ENCODE measurements at places on chromosomes 5 and 9. TPM values are rescaled to one million over a fixed set of nuclear protein-coding genes. Genes with fewer than 3 reads are reported as not detected.

DNA sequence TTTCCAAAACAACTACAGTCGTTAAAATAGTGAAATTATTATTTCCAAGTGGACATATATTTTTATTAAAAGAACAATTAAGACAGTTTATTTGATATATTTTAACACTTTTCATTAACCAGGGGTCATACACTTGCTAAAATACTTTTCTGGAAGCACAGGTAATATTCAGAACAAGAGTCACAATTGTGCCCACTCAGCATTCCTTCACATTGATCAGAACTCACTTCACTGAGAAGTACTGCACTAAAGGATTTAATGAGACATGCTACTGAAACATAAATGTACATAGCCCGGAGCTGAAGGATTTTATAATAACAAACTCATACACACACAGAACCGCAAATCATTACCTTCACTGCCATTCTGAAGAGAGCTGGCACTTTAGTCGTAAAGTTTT is 361.8 kb downstream of the ARL15 start:
- no peak overlapping the region for H3K4me3 ChIP-seq
- no peaks in the 10 kb centered on the region for H3K36me3 ChIP-seq
- no peak for DNase-seq

ABLIM3 gene
- 0.09 TPM for total RNA-seq

PCSK5 gene
- total RNA-seq, result 1.8 TPM

ZNF483 gene
- total RNA-seq, result 2.7 TPM

GRCh38 chr5:88881571-88881971 is 1.4 kb downstream of the MEF2C start:
- no peaks in the 10 kb centered on the region for H3K27me3 ChIP-seq
- H3K4me1 ChIP-seq, result no peaks in the 10 kb centered on the region
- DNase-seq, result no peak
- H3K27ac ChIP-seq, result peak overlapping the region; percentile 32

- no peak overlapping the region for H3K27ac ChIP-seq
- no peak overlapping the region for H3K4me3 ChIP-seq
- H3K27me3 ChIP-seq, result peaks cover 5% of the 10 kb centered on the region
- no peaks in the 10 kb centered on the region for H3K4me1 ChIP-seq
These were observed 7.8 kb upstream of the ALDOB start for GRCh38 chr9:101443364-101443771.

DNA sequence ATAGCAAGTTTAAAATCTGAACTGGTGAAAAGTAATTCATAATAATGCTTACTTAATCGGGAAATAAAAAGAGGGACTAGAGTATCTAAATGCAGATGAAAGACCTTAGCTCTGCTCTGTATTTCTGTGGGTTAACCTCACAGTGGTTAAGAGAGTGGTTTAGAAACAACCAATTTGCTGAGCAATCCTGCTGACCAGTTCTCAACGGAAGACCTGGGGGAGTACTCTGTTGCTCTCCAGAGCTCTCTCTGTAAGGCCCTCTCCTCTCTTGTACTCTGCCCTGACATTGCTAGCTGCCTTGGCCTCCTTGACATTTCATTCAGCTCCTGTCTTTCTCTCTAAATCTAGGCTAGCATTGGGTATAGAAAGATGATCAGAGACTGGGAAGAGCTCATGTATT is 1186.6 kb upstream of the SEMA6A start:
- no peaks in the 10 kb centered on the region for H3K4me1 ChIP-seq
- no peak for DNase-seq
- no peaks in the 10 kb centered on the region for H3K36me3 ChIP-seq
- no peak overlapping the region for H3K4me3 ChIP-seq

- no peak overlapping the region for H3K27ac ChIP-seq
- H3K4me3 ChIP-seq, result no peak overlapping the region
- H3K4me1 ChIP-seq, result no peaks in the 10 kb centered on the region
- no peaks in the 10 kb centered on the region for H3K27me3 ChIP-seq
- no peak for DNase-seq
- no peaks in the 10 kb centered on the region for H3K36me3 ChIP-seq
These were observed 182.1 kb downstream of the ADCY2 start for GRCh38 chr5:7578071-7578470.

PLK2 gene
- total RNA-seq, result 3.0 TPM

GRCh38 chr9:37937366-37937765 is 33.4 kb upstream of the SLC25A51 start:
- H3K4me1 ChIP-seq, result no peaks in the 10 kb centered on the region
- DNase-seq, result no peak
- peak overlapping the region; percentile 13 for H3K27ac ChIP-seq
- no peaks in the 10 kb centered on the region for H3K27me3 ChIP-seq
- H3K36me3 ChIP-seq, result no peaks in the 10 kb centered on the region
- no peak overlapping the region for H3K4me3 ChIP-seq

DNA sequence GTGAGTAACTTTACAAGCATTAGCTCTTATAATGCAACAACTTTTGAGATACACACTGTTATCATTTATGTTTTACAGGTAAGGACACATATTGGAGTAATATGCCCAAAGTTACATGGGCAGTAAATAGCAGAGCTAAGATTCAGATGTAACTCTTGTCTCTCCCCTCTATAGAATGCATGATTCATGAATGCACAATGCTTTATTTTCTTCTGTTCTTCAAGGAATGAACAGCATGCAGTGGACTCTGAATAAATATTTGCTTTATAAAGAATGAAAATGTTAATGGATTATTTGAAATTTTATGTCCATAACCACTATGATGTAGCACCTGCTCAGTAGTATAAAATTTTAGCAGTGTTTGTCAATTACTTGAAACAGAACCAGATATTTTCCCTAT is 629.5 kb downstream of the KCTD16 start:
- H3K4me1 ChIP-seq, result no peaks in the 10 kb centered on the region
- no peaks in the 10 kb centered on the region for H3K27me3 ChIP-seq
- DNase-seq, result no peak
- H3K4me3 ChIP-seq, result no peak overlapping the region
- H3K27ac ChIP-seq, result no peak overlapping the region

- H3K27ac ChIP-seq, result no peak overlapping the region
- no peaks in the 10 kb centered on the region for H3K36me3 ChIP-seq
- no peak overlapping the region for H3K4me3 ChIP-seq
- no peak for DNase-seq
- no peaks in the 10 kb centered on the region for H3K27me3 ChIP-seq
These were observed 17.5 kb downstream of the UBE2QL1 start for GRCh38 chr5:6465831-6466790.

POLE3 gene
- total RNA-seq, result 88.2 TPM

PRRC2B gene
- total RNA-seq, result 146 TPM

MTREX gene
- 109 TPM for total RNA-seq

GRCh38 chr5:93789173-93790067 is 48.0 kb upstream of the POU5F2 start:
- no peaks in the 10 kb centered on the region for H3K27me3 ChIP-seq
- H3K4me3 ChIP-seq, result no peak overlapping the region
- H3K4me1 ChIP-seq, result no peaks in the 10 kb centered on the region
- no peaks in the 10 kb centered on the region for H3K36me3 ChIP-seq
- no peak overlapping the region for H3K27ac ChIP-seq
- no peak for DNase-seq

- H3K27me3 ChIP-seq, result peaks cover 6% of the 10 kb centered on the region
- no peaks in the 10 kb centered on the region for H3K4me1 ChIP-seq
- no peak overlapping the region for H3K27ac ChIP-seq
- DNase-seq, result no peak
- no peak overlapping the region for H3K4me3 ChIP-seq
- H3K36me3 ChIP-seq, result no peaks in the 10 kb centered on the region
These were observed 638 bp downstream of the DIRAS2 start for GRCh38 chr9:90641884-90642487.

GRCh38 chr5:32390819-32391591 is 53.5 kb downstream of the ZFR start:
- DNase-seq, result no peak
- H3K27me3 ChIP-seq, result no peaks in the 10 kb centered on the region
- no peak overlapping the region for H3K27ac ChIP-seq

- no peak overlapping the region for H3K27ac ChIP-seq
- H3K36me3 ChIP-seq, result no peaks in the 10 kb centered on the region
- DNase-seq, result no peak
- no peaks in the 10 kb centered on the region for H3K4me1 ChIP-seq
These were observed 1099.7 kb downstream of the DTWD2 start for GRCh38 chr5:117888688-117889087.

SPINK1 gene
- total RNA-seq, result not detected

- H3K4me1 ChIP-seq, result peaks cover 29% of the 10 kb centered on the region
- no peaks in the 10 kb centered on the region for H3K36me3 ChIP-seq
- H3K27me3 ChIP-seq, result no peaks in the 10 kb centered on the region
- peak; percentile 32 for DNase-seq
- H3K27ac ChIP-seq, result peak overlapping the region; percentile 78
These were observed 492 bp downstream of the RABL6 start for GRCh38 chr9:136808075-136808805.

OR1L4 gene
- not detected for total RNA-seq

IRGM gene
- total RNA-seq, result 1.1 TPM

- H3K27ac ChIP-seq, result no peak overlapping the region
- no peaks in the 10 kb centered on the region for H3K27me3 ChIP-seq
- peak overlapping the region; percentile 58 for H3K4me3 ChIP-seq
- H3K4me1 ChIP-seq, result peaks cover 17% of the 10 kb centered on the region
These were observed 1.7 kb downstream of the SSBP2 start for GRCh38 chr5:81749192-81749560.

NPR3 gene
- not detected for total RNA-seq

GRCh38 chr5:95283022-95283615 is 1.8 kb downstream of the MCTP1 start:
- no peak overlapping the region for H3K27ac ChIP-seq
- no peak for DNase-seq
- peaks cover 17% of the 10 kb centered on the region for H3K27me3 ChIP-seq
- H3K36me3 ChIP-seq, result no peaks in the 10 kb centered on the region
- no peaks in the 10 kb centered on the region for H3K4me1 ChIP-seq

- no peaks in the 10 kb centered on the region for H3K27me3 ChIP-seq
- H3K27ac ChIP-seq, result no peak overlapping the region
- no peaks in the 10 kb centered on the region for H3K4me1 ChIP-seq
- DNase-seq, result no peak
- no peaks in the 10 kb centered on the region for H3K36me3 ChIP-seq
- no peak overlapping the region for H3K4me3 ChIP-seq
These were observed 36.5 kb upstream of the SH3PXD2B start for GRCh38 chr5:172490514-172491461.

DNA sequence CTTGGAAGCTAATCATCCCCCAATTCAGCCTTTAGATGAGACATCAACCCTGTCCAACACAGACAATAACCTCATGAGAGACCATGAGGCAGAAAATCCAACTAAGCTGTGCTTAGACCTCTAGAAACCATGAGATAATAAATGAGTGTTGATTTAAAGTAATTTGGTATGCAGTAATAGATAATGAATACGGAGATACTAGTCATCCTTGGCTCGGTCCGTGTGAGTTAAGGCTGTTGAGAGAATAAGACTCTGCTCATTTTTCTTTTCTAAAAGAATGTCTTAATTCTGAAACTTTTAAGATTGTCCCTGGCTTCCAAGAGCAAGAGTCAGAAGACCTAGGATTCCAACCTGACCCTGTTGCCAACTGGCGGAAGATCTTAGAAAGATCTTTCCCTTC is 6.1 kb downstream of the TNC start:
- H3K36me3 ChIP-seq, result no peaks in the 10 kb centered on the region
- H3K4me3 ChIP-seq, result no peak overlapping the region
- no peaks in the 10 kb centered on the region for H3K27me3 ChIP-seq
- DNase-seq, result no peak
- H3K4me1 ChIP-seq, result no peaks in the 10 kb centered on the region

DNA sequence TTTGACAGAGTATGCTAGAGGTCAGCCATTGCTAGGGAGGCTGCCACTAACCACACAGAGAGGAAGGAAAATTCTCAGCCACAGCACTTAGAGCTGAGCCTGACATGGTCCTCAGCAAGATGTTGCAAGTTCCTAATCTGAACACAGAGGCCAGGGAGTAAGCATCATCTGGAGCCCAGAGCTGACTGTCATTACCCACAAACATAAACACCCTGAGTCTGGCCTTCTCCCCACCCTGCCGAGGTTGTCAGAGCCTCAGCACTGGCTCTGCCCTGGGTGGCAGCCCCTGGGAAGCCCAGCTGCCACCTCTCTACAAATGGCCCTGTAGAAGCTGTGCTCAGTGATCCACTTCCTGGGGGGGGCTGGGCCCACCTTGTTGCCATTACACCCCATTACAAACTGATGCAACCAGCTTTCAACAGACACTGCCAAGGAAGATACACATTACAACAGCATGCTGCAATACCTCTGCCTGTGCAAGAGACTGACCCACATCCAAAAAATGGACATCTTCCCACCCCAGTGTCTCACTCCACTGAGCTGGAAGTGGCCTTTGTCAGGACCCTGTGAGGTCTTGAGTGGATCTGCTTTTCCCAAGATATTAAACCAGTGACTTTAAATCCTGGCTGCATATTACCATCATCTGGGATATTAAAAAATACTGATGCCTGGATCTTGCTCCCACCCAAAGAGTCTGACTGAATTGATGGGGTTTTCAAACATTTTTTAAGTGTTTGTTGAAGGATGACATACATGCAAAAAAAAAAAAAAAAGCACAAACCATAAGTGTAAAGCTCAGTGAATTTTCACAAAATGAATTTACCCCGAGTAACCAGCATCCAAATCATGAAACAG is 33.0 kb downstream of the IRF1 start:
- H3K27me3 ChIP-seq, result no peaks in the 10 kb centered on the region
- peak overlapping the region; percentile 23 for H3K4me3 ChIP-seq
- peak; percentile 41 for DNase-seq
- H3K27ac ChIP-seq, result peak overlapping the region; percentile 93

LEAP2 gene
- 2.7 TPM for total RNA-seq

- H3K27me3 ChIP-seq, result no peaks in the 10 kb centered on the region
- no peak for DNase-seq
- no peak overlapping the region for H3K4me3 ChIP-seq
- H3K4me1 ChIP-seq, result peaks cover 9% of the 10 kb centered on the region
These were observed 63.6 kb downstream of the NIPBL start for GRCh38 chr5:36939969-36940858.

- no peaks in the 10 kb centered on the region for H3K4me1 ChIP-seq
- H3K27me3 ChIP-seq, result no peaks in the 10 kb centered on the region
- no peaks in the 10 kb centered on the region for H3K36me3 ChIP-seq
- peak overlapping the region; percentile 1 for H3K27ac ChIP-seq
- H3K4me3 ChIP-seq, result no peak overlapping the region
These were observed 95.8 kb downstream of the ANKRD18B start for GRCh38 chr9:33619666-33620404.

DNA sequence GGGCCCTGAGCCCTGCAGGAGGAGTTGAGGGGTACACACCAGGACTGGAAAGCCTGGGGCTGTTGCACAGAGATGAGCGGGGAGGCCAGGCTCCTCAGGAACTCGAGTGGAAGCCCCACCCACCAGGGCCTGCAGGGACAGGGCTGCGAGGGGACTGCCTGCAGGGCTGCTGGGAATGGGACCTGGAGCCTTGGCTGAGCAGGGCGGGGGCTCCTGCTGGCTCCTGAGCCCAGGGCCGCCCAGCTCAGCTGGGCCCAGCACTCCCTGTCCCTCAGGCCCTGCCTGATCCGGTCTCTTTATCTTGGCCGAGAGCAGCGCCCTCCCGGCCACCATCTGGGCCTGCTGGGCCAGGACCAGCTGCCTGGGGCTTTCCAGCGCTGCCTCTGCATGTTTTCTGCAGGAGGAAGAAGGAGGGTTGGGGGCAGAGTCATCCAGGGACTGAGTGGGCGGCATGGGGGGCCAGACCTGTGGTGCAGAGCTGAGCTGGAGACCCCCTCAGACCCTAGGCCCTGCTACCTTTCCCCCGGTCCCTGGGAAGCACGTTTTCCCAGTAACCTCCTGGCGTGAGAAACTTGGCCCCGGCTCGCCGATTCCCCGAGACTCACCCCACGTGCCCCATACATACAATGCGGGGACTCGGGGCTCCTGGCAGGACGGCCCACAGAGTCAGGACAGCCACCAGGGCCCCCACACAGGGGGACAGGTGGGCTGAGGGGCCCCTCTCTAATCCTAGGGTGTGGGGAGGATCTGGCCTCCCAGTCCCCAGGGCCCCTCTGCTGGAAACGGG is 9.4 kb downstream of the LCN12 start:
- H3K4me3 ChIP-seq, result no peak overlapping the region
- peaks cover 52% of the 10 kb centered on the region for H3K4me1 ChIP-seq
- DNase-seq, result no peak

ADRA1B gene
- total RNA-seq, result not detected

MYMK gene
- not detected for total RNA-seq
